ENCODE measurements at places on chromosomes 4 and X.

DNA sequence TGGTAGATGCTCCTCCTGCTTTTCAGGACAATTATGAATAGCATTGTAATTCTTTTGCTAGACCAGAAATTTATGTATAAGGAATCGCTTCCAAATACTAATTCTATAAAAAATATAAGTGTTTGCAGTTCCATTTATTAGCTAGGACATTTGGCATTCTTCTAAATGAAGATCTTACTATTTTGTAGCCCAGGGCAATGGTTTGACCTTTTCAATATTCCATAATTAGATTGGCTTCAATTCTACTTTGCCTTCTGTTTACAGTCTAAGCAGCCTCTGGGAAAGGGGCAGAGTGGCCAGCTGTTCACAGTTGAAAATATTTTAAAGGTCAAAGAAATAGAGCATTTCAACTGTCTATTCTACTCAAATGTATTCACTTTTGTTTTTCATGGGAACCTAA is 912.1 kb upstream of the GRIA3 start:
- DNase-seq, result no peak

GRCh38 chrX:30910124-30910860 is 21.2 kb upstream of the TAB3 start:
- no peak for DNase-seq

GRCh38 chrX:41334363-41335197 is 618 bp downstream of the DDX3X start:
- DNase-seq, result no peak

GRCh38 chr4:23458054-23458453 is 431.8 kb downstream of the PPARGC1A start:
- no peak for DNase-seq

DNA sequence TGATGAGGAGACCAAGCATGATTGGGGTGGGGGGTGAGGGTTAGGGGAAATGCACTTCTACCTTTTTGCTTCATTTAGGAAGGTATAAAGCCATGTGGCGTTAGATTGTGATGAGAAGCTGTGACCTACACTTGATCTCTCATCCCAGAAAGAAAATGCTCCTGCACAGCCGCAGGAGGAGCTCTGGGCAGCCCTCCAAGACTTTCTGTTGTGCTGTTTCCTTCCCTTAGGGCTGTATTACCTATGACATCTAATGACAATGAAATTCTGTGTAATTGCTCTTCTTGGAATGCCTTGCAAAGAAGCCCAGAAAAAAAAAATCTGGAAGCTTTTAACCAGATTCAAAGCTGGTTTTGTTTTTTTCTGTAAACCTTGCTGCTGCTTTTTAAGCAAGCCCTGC is 13.4 kb downstream of the PRPS2 start:
- DNase-seq, result no peak

Data from Panc1 (cell line).